Aorta (tissue), 5 donors: ENCODE measurements at places on chromosomes 4 and X.

GRCh38 chr4:16110661-16111290 lies 27.0 kb upstream of the PROM1 start:
- no peak for DNase-seq

GRCh38 chr4:80226094-80226493 lies 28.8 kb downstream of the PRDM8 start:
- DNase-seq, result no peak

DNA sequence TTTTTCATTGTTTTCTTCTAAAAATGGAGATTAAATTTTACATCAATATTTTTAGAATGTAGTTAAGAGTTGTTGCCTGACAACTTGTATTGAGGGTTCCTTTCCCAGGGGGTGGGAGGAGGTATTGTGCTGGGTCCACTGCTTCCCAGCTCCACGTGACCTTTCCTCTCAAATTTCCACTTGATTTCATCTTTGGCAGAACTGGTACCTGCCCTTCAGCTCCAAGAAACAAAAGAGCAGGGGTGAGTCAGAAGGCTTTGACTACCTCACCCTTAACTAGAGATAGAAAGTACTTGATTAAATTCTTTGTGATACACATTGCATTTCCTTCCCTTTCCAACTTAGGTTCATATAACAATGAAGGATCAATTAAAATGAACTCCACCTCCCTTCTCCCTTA lies 19.7 kb downstream of the TRIM2 start:
- no peak for DNase-seq

- DNase-seq, result no peak
These were observed 144.3 kb upstream of the PAQR3 start for GRCh38 chr4:79083406-79084010.

DNA sequence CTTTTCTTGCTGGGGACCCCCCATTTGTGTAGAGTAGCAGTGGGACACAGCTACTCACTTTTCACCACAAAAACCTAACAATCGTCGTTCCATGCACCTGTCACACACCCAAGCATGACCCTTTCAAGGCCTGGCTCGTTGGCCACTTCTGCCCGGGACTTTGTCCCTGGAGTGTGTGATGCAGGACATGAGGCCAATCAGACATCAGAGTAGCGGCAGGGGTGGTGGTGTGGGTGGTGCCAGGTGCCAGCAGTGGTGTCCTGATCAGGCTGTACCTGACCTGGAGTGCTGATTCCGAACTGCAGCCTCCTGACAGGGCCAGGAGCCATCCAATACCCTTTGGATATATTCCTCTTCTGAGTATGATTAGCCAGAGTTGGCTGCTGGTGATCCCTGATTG lies 23.1 kb upstream of the PROM1 start:
- DNase-seq, result no peak

GRCh38 chrX:129612396-129612795 lies 42.4 kb downstream of the APLN start:
- no peak for DNase-seq

DNA sequence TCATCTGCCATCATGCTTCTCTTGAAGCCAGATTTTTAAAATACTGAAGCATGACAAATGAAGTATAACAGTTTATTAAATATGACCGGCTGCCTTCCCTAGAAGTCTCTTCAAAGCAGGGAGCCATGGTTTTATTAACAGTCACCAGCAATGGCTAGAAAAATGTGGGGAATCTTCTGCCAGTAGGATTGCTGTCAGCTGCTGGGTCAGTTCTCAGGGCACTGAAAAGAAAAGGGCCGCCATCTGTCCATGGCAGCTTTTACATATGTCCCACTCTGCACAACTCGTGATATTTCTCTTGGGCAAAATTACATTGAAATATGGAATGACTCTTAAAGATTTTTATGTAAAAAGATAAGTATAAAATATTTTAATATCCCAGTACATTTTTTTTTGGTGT lies 2.8 kb downstream of the CCNG2 start:
- no peak for DNase-seq
